Fibroblast of pulmonary artery (primary cell): ENCODE measurements at places on chromosomes 7 and 10.

DNA sequence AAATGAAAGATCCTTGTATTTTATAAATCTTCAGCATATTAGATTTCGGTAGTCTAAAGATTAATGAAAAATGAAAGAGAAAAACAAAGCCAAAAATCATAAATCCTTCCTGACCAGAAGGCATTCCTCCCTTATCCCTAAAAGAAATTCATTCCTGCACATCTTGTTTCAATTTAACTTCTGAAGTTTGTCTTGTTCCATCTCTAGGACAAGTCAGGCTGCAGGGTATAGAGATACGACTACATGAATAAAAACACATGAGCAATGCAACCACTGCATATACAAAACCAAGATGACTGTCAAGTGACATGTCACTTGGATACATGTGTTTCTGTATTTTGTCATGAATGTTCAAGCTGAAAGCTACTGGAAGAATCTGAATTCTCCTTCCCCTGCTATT lies 214.9 kb downstream of the JAZF1 start:
- no peak for DNase-seq

- DNase-seq = no peak
Measured at GRCh38 chr10:29465384-29465783, 169.4 kb downstream of the SVIL start.

DNA sequence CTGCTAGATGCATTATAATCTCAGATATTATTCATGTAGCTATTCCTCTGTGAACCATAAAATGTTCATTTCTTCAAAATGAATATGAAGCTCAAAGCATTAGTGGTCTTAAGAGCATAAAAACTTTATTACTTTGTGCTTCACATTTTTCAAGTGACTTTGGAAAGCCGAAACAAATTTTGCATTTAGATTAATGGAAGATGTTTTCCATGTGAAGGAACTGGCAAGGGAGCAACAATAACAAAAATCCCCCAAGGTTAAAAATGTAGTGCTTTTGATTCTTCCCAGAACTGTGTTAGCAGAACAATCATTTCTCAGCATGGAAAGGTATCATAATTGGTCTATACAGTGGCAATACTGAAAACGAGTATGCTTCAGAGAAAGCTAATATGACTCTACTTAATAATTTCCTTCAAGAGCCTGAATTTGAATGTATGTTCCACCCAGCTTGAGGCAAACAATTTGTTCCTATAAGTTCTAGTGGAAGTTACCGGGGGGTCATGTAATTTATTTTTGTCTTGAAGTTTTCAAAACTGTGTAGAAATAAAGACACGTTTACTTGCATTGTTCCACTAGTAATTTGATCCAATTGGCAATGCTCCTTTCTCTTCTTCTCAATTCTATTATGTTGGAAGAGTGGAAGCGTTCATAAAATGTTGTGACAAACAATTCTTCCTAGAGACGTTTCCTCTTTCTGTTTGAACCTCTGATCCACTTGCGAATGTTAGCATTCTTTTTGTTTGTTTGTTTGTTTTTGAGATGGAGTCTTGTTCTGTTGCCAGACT lies 665.4 kb downstream of the AUTS2 start:
- DNase-seq = no peak

- DNase-seq = no peak
Measured at GRCh38 chr10:16458166-16458955, 21.6 kb downstream of the PTER start.

GRCh38 chr10:70265032-70265689 lies 18.6 kb downstream of the NPFFR1 start:
- DNase-seq = no peak

- DNase-seq = no peak
Measured at GRCh38 chr7:27303026-27303425, 60.4 kb downstream of the EVX1 start.

- no peak for DNase-seq
Measured at GRCh38 chr7:8490391-8491045, 57.1 kb downstream of the NXPH1 start.

DNA sequence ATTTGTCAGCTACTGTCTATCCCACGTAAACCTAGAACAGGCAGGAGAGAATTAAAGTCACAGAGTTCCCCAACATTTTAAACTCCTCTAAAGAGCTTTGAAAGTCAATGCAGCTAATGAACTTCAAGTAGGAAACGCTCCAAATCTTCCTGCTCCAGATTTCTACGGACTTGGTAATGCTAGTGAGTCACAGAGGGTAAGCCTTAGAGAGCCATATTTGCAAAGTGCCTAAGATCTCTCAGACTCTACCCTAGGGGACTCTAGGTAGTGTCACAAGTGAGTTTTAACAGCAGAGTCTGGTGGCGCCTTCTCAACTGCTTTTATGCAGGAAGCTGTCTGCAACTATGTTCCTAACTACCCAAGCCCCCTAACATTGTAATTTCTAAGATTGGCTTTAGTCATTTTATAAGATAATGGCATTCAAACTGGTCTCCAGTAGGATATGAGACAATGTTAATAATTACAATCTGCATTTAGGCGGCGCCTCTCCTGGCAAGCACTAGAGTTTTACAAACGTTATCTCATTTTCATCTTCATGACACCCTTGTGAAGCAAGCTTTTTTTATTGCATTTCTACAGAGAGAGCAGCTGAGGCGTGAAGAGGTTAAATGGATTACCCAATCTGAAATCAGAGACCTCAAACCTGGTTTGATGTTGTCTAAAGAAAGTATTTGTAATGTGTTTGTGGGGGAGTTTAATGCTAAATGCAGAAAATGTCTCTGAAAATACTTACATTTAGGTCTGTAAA lies 22.0 kb upstream of the FZD1 start:
- DNase-seq = peak; percentile 27

- DNase-seq = no peak
Measured at GRCh38 chr7:47031786-47032535, 550.0 kb downstream of the TNS3 start.

- no peak for DNase-seq
Measured at GRCh38 chr7:51543801-51544553, 227.4 kb upstream of the COBL start.

DNA sequence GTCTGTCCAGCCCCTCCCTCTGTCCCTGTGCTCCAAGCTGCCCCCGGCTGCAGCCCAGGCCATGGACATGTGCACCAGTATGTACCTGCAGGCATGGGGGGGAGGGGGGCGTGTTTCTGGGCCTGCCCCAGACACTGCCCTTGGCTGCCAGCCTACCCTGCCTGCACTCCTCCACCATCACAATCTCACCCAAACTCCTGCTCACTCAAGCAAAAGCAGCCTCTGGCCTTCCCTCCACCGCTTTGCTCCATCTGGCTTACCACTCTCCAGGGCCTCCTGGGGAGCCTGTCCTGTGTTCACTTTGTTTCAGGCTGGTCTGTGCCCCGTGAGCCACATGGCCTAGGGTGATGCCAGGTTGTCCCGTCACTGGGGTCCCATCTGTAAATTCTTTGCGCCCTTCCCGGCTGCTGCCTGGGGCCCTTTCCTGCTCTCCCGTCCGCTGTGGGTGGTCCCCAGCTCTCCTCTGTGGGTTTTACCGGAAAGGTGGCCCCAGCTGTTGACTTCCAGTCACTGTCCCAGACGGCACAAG lies 33.3 kb upstream of the PPIF start:
- DNase-seq = no peak

GRCh38 chr10:67662415-67662814 lies 33.6 kb downstream of the CTNNA3 start:
- DNase-seq = no peak

- DNase-seq = no peak
Measured at GRCh38 chr10:116356833-116357232, 32.6 kb downstream of the CCDC172 start.

DNA sequence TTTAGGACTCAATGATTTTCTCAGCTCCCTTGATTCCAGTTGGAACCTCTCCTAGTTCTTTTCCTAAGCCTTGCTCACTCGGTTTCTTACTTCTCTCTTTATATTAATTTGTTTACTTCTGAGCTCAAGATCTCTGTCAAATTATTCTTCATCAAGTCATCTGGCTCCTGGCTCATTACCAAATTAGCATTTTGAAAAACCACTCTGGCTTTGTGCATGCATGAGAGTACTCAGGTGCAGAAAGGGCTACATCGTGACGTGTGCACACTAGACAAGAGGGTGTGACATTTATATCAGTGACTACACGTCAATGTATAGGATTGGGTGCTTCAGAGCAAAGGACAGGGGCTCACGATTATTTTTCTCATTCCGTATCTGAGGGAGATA lies 645.7 kb upstream of the DPP6 start:
- no peak for DNase-seq

- DNase-seq = no peak
Measured at GRCh38 chr7:138226745-138227279, 150.6 kb downstream of the AKR1D1 start.

- no peak for DNase-seq
Measured at GRCh38 chr10:18960466-18961079, 88.0 kb upstream of the MALRD1 start.

DNA sequence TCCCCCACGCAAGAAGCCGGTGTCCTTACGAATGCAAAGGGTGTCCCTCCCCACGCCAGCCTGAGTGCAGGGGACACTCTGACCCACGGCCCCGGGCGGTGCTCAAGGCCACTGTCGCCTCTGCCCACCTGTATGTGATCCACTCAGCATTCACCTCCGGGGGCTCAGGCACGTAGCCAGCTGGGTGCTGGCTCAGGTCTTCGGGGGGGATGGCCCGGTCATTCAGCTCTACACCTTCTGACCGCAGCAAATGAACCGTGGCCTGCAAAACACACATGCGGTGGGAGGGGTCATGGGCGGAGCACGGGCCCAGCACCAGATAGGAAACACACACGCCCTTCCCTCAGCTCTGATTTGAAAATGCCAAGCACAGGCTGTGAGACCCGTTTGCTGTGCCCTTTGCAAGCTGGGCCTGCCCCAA lies 25.9 kb downstream of the CFAP46 start:
- DNase-seq = no peak

DNA sequence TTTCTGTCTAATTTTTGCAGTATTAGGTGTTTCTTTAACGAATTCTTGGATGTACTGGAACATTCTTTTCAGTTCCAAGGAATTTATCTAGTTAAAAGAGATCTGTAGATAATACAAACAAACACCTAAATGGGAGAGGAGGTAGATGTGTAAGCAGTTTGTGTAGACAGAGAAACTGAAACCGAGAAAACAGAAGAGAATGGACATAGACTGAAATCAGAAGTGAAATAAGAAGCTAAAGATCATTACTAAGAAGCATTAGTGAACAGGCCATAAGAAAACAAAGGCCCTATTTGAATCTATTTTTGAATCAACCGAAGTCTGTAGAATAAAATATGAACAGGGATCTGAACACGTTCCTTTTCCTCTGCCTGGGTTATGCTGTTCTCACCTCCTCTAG lies 26.5 kb upstream of the TMEM229A start:
- no peak for DNase-seq

DNA sequence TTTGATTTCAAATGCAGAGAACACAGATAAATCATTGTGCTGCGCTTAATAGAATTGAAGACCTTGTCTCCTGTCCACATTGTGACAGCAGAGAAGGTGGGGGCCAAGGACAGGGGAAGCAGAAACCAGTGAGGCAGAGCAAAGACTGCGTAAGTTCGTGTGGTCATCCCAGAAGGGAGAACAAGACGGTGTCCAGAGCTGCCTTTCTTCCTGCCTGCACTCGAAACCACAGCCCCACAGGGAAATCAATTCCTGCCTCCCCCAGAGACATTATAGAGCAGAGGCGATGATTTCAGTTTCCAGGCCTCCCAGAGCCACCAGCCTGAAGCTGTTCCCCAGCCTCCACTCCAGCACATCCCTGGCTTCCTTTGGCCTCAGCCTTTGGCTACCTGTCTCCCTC lies 39.7 kb upstream of the UCN3 start:
- peak; percentile 2 for DNase-seq

DNA sequence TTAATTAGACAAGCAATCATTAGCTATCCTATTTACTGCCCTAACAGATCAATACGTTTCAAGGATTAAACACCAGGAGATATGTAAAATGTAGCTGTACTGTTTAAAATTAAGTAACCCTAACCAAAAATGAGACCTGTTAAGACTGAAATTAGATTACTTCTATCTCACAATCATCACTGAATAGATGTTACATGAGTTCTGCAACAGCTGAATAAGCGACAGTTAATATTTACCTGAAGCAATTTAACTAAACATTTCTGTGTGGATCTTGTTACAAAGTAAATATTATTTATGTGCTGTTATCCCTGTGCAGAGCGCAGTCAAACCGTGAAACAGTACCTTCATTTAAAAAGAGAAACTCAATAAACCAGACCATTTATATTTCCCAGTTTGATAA lies 122.5 kb downstream of the RELN start:
- no peak for DNase-seq

GRCh38 chr10:62069452-62070178 lies 168.1 kb downstream of the ARID5B start:
- DNase-seq = no peak

- peak; percentile 36 for DNase-seq
Measured at GRCh38 chr7:128131731-128132130, 100.5 kb upstream of the LRRC4 start.

DNA sequence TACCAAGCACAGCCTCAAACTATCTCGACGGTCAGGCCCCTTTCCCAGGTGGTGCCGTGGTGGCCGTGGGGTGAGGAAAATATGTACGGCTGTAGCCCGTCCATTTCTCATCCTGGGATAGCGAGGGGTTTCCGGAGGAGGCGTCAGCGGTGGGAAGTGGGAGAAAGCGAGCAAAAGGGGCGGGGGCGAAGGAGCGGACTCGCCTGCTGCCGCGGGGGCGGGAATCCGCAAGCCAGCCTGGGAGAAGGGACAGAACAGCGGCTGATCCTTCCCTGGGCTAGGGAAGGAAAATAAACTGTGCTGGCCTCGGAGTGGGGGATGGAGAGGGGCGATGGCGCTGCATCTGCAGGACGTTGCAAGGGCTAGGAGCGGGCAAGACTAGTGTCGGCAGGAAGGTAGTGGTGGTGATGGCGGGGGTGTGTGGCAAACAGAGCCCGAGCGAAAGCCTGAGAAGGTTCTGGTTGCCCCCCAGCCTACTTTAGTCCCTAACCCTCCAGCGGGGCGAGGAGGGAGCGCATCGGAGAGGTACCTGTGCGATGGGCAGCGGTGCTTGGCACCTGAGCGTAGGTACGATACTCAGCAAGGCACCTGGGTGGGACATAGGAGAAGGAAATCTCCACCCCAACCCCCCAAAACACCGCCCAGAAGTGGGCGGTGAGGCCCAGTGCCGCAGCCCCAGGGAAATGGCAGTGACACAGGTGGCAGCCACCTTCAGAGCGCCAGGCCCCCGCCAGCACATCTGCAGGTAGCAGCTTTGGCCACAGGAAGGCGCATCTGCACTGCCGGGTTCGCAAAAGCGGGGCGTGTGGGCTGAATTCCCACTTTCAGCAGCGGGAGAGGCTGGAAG lies 49.9 kb upstream of the STEAP1B start:
- peak; percentile 22 for DNase-seq

DNA sequence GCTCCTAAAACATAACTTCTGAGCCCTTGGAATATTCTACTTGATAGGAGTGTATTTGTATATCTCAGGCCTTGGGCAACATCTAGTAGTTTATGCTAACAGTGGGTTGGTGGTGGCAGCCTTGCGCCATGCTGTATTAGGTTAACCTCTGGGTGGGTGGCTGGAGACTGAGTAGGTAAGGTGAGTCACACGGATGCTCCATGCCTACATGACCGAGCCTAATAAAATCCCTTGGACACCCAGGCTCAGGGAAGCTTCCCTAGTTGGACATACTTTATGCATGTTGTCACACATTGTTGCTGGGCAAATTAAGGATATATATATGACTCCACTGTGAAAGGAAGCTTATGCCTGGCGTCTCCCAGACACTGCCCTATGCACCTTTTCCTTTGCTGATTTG lies 6.0 kb upstream of the DAGLB start:
- DNase-seq = peak; percentile 52
